ENCODE measurements at places on chromosomes 2 and 18.

- DNase-seq, result no peak
Measured at GRCh38 chr2:171855401-171855800, 38.6 kb downstream of the SLC25A12 start.

GRCh38 chr2:100071335-100072043, 70.9 kb downstream of the AFF3 start:
- no peak for DNase-seq

DNA sequence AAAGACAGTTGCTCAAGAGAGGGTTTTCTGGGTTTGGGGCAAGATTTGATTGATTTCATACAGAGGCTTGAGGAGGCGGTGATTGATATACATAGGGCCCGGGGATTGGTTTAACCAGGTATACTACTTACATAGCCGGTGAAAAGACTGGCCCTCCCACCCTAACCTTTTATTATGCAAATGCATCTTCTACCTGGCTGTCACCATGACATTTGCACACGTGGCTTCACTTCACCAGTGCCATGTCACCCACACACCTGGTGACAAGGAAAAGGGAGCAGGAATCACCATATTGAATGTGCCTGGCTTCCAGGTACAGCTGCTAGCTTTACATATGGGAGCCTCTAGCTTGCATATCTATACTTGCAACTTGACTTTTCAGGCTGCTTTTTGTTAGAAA, 9.7 kb downstream of the ERMN start:
- peak; percentile 25 for DNase-seq

DNA sequence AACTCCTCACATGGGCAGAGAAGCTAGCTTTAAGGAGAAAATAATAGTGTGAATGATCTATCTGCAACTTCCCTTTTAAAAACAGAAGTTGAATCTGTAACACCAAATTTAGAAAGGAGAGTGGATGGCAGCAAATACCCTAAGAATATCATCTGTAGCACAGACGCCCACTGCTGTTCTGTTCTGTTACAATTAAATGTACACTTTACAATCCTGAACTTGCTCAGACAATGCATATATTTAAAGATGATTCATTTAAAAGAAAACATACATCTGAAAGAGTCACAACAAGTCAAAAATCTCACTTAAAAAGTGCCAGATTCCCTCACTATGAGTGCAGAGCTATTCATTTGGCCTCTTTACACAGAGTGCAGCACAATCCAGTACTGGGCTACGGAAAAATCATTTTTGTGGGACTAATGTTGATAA, 8.0 kb upstream of the SERTAD2 start:
- DNase-seq, result no peak

DNA sequence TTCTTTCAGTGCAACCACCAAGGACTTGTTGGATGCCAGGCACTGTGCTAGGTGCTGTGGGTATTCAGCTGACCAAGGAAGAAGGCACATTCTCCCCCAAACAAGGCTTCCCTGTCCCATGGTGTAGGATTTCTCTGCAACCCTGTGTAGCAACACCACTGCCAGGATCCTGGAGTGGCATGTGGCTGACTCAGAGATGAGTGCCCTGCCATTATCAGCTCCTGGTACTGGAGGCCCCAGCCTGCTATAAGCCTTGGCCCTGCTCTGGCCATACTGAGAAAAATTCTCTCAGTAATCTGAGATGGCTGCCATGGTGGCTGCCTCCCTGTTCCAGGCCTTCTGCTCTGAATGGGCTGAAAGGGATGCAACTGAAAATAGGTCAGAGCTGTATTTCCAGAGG, 4.3 kb downstream of the SMYD5 start:
- DNase-seq, result no peak

- DNase-seq, result no peak
Measured at GRCh38 chr2:220320326-220320725, 692.9 kb downstream of the SLC4A3 start.

DNA sequence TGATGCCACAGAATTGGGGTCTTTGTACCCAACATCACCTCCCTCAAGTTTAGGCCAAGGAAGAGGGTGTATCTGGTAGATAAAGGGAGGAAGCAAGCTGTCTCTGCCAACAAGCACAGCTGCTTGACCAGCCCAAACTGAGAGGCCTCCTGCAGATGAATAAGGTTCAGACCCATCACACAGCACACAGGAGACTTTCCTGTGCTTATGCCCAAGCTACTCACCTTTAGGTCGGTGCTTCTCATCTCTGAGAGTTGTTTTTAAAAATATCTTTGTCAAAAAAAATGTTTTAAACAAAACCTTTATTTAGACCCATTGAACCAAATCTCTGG, 24.7 kb upstream of the SP3 start:
- DNase-seq, result no peak

- DNase-seq, result no peak
Measured at GRCh38 chr2:207511851-207512250, 17.9 kb upstream of the CREB1 start.

GRCh38 chr2:196399722-196400691, 228.6 kb upstream of the STK17B start:
- DNase-seq, result no peak

DNA sequence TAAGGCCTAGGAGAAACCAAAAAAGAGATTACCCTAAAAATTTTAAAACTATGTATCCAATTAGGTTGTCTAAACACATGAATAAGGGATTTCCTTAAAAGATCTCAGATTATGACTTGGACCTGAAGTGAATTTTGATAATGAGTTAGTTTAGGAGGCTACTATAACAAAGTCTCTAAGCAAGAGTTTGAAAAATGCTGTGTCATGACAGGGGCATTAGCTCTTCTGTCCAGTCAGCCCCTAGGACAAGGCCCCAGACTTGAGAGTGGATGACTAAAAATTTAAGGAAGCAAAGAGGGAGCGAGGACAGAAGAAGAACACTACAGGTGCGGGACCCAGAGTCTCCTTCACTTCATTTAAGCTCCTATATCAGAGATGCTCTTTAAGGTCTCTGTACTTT, 135.9 kb downstream of the DTNB start:
- no peak for DNase-seq

DNA sequence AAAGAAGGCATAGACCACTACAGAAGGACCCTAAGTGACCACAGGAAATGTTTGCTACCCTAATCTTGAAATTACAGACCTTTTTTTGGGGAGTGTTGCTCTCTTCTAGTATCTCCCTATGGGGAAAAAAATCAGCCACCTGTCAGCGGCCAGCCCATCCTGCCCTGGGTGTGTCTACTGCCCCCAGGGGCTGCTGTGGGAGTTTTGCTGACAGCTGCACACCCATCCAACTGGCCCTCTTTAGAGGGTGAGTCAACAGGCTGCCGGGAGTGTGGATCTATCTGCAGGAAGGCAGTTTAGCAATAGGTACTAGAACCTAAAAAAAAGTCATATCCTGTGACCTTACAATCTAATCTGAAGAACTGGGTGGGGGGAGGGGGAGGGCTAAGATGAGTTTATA, 796 bp upstream of the DYSF start:
- DNase-seq, result peak; percentile 68

DNA sequence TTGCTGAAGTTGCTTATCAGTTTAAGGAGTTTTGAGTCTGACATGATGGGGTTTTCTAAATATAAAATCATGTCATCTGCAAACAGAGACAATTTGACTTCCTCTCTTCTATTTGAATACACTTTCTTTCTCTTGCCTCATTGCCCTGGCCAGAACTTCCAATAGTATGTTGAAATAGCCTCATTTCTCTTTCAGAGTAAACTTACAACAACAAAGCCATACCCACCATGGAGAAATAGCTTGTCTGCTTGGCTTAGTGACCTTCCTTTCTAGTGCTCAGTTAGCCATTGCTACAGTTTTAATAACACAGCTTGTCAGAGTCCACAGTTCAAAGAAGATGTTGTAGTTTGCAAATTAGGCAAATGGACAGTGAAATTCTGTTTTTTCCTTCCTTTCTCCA, 228.0 kb downstream of the ETAA1 start:
- no peak for DNase-seq

GRCh38 chr18:44818668-44819403, 138.1 kb downstream of the SETBP1 start:
- no peak for DNase-seq

GRCh38 chr18:7873316-7873715, 306.2 kb downstream of the PTPRM start:
- no peak for DNase-seq

DNA sequence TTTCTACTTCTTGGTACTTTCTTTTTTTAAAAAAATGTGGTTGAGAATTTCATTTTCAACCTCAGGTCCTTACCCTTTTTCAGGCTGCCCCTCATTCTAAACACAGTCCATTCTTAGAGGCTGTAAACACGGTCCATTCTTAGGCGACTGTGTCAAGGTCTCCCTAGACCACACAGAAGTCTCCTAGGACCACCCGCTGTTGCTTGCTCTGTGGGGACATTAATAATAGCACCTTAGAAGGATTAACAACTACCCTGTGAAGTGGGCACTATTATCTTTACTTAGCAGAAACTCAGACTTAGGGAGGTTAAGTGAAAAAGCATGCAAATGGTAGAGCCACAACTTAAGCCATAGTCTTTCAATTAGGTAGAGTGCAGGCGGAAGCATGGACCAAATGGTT, 91.7 kb downstream of the RBMS1 start:
- DNase-seq, result no peak

- no peak for DNase-seq
Measured at GRCh38 chr2:195675783-195676427, 18.9 kb downstream of the SLC39A10 start.

DNA sequence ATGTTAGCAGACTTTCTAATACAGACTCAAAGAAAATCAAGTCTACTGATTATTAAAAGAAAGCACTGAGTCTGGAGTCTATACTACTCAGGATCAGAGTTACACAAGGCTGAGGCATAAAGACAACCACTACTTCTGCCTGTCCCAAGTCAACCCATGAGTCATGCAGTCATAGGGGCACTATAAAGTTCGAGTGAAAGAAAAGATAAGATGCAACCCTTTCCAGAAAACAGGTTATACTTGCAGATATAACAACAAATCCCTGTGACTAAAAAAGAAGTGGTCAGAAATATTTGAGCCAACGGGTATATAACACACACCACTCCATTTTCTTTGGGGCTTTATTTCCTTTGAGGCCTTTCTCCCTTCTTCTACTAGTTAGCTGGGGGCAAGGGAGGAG, 18.6 kb upstream of the SCRN3 start:
- DNase-seq, result no peak

DNA sequence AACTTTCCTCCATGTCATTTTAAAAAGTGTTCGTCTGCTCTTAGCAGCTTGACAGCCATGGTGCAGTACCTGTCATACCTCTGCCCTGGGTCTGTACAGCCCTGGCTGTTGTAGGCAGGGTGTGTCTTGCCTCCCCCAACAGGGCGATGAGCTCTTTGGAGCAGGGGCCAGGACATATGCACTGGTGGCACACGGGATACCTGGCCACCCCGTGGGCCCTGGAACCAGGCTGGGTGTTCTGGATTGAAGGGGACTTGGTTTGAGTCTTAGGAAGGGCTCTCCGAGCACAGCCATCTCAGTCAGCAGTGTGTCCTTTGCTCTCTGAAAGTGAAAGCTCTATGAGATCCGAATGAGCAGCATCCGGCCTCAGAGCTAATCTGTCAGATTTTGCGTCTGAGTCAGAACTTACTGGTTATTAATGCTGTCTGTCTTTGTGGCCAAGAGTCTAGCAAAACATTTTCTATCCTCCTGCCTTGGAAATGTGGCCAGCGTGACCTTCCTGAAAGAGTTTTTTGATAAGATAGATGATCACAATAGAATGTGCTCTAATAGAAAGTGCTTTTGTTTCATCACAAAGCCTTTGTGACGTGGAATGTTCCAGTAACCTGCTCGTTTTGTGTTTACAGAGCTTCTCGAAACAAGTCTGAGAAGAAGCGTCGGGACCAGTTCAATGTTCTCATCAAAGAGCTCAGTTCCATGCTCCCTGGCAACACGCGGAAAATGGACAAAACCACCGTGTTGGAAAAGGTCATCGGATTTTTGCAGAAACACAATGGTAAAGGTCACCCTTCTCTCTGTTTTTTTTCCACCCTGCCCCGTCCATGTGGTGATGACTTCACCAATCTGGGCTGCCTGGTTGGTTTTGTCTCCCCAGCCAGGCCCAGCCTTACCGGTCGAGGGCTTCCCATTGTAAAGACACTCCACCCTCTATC, 77.3 kb upstream of the RPL31 start:
- no peak for DNase-seq

DNA sequence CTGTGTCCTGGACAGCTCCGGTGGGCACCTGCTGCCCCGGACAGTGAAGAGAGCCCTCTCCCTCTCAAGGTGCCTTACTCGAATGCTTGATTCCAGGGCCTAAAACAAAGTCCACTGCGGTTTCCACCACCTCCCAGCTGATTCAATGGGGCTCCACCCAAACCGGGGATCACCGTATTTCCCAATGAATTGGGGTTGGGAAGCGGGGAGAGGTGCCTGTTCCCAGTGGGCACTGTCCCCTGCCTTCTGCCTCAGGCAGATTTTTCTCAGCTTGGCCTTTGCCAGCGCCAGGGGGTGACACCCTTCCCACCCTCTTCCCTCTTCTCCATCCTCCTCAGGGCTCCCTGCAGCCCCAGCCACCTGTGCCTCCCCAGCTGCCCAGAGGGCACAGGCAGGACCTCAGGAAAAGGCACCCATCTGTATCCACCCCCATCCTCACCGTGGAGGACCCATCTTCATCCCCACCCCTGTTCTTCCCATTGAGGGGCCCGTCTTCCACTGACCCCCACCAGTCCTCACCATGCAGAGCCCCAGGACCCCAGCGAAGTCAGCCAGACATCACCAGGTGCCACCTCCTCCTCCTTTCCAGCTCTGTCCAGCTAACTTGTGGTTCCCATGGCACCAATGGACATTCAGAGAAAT, 66.7 kb upstream of the HPCAL1 start:
- no peak for DNase-seq

DNA sequence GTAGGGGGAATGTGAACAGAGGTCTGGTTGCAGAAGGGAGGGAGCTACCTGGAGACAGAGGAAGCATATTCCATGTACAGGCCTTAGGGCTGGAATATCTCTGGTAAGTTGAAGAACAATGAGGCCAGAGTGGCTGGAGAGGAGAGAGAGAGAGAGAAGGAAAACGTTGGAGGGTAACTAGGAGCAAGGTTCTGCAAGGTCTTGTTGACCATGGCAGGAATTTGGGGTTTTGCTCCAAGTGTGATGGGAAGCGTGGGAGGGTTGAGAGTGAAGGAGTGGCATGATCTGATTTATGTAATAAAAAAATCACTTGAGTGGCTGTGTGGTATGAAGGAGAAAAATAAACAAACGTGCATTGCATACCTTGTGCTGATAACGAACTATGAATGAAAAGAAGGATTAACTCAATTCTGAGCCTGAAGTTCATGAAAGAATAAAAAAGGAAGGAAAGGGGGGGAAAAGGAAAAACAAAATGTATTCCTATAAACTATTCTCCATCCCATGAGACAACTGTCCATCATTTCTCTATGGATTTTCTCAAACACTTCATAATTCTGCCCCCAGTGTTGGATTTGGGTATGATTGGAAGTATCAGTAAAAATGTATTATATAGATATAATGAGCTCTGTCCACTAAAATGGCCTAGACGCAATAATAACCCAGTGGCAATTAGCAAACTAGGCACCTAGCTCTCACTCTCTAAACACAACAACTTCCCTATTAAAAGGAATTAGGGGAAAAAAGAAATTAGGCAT, 59.7 kb upstream of the PMAIP1 start:
- no peak for DNase-seq

- no peak for DNase-seq
Measured at GRCh38 chr18:649341-649740, 8.1 kb upstream of the TYMS start.

GRCh38 chr2:40474306-40474705, 22.4 kb upstream of the SLC8A1 start:
- no peak for DNase-seq
